ENCODE measurements at places on chromosomes 13 and 19.

DNA sequence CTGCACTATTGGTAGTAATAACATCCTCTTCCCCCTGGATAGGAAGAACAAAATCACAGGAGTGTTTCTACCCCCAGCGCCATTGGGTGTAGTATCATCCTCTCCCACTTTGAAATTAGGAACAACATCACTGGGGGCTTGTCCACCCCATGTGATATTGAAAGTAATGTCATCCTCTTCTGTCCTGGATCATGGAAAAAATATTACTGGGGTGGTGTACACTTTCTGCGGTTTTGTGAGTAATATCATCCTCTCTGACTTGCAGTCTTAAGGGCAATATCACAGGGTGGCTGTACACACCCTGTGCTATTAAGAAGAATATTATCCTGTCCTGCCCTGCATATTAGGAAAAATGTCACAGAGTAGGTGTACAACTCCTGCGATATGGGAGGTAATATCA, 4.9 kb upstream of the RGCC start:
- DNase-seq: no peak

DNA sequence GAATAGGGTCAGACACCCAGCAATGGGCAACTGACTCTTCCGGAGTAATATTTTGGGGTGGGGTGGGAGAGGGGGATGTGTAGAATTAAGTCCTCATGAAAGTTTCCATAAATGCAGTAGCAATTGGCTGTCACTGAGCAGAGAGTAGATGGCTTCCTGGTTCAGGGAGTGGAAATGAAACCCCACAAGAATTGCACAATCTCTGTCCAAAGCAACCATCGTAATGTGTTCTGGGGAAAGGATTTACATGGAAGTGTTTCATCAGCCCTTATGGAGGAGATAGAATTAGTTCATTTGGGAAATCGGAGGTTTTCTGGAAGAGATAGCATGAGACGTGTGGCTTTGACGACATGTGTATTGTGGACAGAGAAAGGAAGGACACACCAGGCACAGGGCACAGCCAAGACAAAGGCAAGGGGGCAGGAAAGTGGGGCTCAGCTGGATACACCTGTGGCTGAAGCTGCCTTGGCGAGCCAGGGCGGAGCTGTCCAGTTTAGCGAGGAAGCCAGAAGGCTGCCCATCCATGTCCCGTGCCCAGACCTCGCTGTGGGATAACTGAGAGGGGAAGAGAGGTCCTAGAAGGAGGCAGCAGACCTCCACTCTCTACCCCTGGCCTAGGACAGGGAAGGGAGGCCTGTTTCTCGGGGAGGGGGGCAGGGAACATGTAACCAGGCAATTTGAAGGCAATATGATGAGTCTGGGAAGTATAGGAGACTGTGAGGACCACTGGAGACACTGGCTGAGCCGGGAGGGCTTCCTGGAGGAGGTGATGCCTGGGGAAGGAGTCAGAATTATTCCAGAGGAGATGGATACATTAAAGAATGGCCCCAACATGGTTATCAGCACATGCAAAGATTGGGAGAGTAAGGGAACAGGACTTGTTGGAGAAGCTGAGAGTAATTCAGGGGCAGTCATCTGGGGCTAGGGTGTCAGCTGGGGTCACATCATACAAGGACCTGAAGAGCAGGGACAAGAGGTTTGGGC, 2.6 kb upstream of the CLEC4G start:
- no peak for DNase-seq

GRCh38 chr19:29328586-29328985, 115.6 kb upstream of the UQCRFS1 start:
- DNase-seq: no peak

DNA sequence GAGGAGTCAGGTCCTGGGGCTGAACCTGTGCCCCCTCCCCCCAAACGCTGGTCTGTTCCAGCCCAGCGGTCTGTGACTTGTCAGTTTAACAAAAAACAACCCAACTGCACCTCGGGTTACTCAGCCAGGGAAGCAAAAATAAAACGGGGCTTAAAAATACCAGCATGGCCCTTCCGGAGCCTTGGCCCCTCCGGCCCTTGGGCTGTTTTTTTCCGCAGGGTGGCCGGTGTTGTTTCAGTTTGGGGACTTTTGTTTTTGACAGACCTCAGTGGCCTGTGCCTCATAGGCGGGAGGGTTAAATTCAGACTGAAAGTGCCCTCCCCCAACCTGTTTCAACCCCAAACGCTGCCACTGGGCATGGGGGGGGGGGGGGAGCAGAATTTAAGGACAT, 4.0 kb downstream of the TCF3 start:
- DNase-seq: no peak

DNA sequence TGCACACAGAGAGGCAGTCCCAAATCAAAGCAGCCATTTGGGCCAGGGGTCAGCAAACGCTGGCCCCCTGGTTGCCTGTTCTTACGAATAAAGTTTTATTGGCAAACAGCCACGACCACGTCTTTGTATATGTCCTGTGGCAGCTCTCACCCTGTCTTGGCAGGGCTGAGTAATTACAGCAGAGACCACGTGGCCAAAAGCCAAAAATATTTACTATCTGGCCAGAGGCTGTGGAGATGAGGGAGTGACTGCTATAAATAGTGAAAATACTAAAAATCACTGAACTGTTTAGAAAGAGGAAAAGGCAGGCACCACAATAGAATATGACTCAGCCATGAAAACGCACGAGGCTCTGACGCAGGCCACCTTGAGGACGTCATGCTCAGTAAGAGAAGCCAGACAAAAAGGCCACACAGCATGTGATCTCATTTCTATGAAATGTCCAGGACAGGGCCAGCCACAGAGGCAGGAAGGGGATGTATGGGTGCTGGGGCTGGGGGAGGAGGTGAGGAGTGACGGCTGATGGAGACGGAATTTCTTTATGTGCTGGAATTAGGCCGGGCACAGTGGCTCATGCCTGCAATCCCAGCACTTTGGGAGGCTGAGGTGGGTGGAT, 29.4 kb downstream of the SMIM24 start:
- DNase-seq: no peak

- no peak for DNase-seq
Measured at GRCh38 chr13:73171271-73171682, 112.5 kb downstream of the KLF5 start.

DNA sequence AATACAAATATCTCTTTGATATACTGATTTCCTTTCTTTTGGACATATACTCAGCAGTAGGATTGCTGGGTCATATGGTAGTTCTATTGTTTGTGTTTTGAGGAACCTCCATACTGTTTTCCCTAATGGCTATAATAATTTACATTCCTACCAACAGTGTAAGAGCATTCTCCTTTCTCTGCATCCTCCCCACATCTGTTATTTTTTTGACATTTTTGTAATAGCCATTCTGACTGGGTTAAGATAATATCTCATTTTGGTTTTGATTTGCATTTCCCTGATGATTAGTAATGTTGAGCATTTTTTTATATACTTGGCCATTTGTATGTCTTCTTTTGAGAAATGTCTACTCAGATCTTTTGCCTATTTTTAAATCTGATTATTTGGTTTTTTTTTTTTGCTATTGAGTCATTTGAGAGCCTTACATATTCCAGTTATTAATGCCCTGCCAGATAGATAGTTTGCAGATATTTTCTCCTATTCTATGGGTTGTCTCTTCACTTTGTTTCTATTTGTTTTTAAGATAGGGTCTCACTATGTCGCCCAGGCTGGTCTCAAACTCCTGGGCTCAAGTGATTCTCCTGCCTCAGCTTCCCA, 95.7 kb downstream of the FNDC3A start:
- DNase-seq: no peak

GRCh38 chr13:104854007-104854406, 1681.5 kb downstream of the EFNB2 start:
- DNase-seq: no peak

DNA sequence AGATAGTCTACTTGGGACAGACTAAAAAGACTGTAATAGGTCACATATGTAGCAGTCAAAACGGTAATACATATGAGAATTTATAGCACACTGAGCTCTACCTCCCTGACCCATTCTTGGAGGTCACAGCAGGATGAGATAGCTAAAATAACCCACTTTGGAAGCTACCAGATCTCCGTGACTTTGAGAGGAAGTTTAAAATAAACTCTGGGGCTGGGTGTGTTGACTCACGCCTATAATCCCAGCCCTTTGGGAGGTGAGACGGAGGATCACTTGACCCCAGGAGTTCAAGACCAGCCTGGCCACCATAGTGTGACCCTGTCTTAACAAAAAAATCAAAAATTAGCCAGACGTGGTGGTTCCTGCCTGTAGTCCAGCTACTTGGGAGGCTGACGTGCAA, 45.3 kb downstream of the DHRS12 start:
- DNase-seq: no peak

GRCh38 chr13:100493418-100493817, 95.2 kb downstream of the GGACT start:
- no peak for DNase-seq

DNA sequence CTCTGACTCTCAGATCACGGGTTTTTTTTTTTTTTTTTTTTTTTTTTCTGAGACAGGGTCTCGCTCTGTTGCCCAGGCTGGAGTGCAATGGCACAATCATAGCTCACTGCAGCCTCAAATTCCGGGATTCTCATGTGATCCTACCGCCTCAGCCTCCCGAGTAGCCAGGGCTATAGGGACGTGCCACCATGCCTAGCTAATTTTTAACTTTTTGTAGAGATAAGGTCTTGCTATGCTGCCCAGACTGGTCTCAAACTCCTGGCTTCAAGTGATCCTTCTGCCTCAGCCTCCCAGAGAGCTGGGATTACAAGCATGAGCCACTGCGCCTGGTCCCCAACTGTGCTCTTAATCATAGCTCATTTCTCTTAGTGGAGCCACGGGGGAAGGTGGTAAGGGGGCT, 4.6 kb upstream of the GRAMD1A start:
- DNase-seq: no peak

DNA sequence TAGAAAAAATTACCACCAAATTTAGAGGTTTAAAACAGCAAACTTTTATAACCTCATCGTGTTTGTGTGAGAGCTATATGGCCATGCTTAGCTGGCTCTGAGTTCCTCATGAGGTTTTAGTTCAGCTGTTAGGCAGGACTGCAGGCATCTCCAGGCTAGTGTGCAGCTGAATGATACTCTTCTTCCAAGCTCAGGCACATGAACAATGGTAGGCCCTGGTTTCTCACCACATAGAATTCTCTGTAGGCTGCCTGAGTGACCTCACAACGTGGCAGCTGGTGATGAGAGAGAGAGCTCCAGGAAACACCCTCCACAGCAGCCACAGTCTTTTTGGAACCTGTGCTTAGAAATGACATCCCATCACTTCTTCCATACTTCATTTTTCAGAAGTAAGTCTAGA, 540.6 kb upstream of the MIR17HG start:
- DNase-seq: no peak

All from stimulated activated CD4-positive, alpha-beta T cell treated with anti-CD3 and anti-CD28 coated beads, Interleukin-1b, Interleukin-23, amount 100 ng/mL, for 4 hours (primary cell).